T-cell (primary cell): ENCODE measurements at places on chromosomes 6 and 20. TPM values are rescaled to one million over a fixed set of nuclear protein-coding genes. Genes with fewer than 3 reads are reported as not detected.

HCRTR2 gene
- total RNA-seq, result not detected

CD40 gene
- total RNA-seq, result 9.6 TPM

XKR7 gene
- total RNA-seq, result not detected

LCA5 gene
- 0.21 TPM for total RNA-seq

MUC21 gene
- not detected for total RNA-seq

SNAP91 gene
- total RNA-seq, result not detected

CST4 gene
- total RNA-seq, result not detected

OTOR gene
- not detected for total RNA-seq

SERPINB6 gene
- total RNA-seq, result 38.0 TPM

CCM2L gene
- not detected for total RNA-seq

ZBP1 gene
- total RNA-seq, result 8.6 TPM

PRSS16 gene
- 3.2 TPM for total RNA-seq

SLCO4A1 gene
- 5.4 TPM for total RNA-seq

PAK5 gene
- not detected for total RNA-seq

DNPH1 gene
- 57.5 TPM for total RNA-seq

RIPOR2 gene
- total RNA-seq, result 443 TPM

CCDC170 gene
- total RNA-seq, result not detected

TGM3 gene
- not detected for total RNA-seq

SAPCD1 gene
- total RNA-seq, result 4.1 TPM

UBE2C gene
- total RNA-seq, result 2.4 TPM

ATP9A gene
- total RNA-seq, result 0.85 TPM

ABCC10 gene
- total RNA-seq, result 75.5 TPM
